ENCODE measurements at places on chromosomes 6 and 20.

DNA sequence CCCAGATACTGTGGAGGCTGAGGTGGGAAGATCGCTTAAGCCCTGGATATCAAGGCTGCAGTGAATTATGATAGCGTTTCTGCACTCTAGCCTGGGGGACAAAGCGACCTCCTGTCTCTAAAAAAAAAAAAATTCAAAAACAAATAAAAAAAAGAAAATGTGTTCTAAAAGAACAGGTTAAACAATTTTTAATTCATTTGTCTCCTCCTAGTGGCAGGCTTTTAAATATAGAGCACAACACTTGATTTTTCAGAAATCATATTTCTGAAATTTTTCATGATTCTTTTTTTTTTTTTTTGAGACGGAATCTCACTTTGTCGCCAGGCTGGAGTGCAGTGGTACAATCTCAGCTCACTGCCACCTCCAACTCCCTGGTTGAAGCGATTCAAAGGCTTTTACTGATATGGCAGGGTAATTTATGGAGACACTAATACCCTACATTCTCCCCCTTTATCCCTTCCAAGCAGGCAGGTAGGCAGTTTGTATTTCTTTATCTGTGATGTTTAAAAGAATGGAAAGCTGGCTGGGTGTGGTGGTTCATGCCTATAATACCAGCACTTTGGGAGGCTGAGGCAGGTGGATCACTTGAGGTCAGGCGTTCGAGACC lies 8.7 kb upstream of the GTF3C6 start:
- peak; percentile 41 for DNase-seq

- no peak for DNase-seq
These were observed 62.5 kb downstream of the METTL24 start for GRCh38 chr6:110295451-110296165.

- DNase-seq = no peak
These were observed 61.4 kb downstream of the SCAND1 start for GRCh38 chr20:35892871-35893270.

- no peak for DNase-seq
These were observed 59.3 kb downstream of the BCKDHB start for GRCh38 chr6:80165819-80166218.

- no peak for DNase-seq
These were observed 679.7 kb upstream of the EPHA7 start for GRCh38 chr6:94099072-94099471.

DNA sequence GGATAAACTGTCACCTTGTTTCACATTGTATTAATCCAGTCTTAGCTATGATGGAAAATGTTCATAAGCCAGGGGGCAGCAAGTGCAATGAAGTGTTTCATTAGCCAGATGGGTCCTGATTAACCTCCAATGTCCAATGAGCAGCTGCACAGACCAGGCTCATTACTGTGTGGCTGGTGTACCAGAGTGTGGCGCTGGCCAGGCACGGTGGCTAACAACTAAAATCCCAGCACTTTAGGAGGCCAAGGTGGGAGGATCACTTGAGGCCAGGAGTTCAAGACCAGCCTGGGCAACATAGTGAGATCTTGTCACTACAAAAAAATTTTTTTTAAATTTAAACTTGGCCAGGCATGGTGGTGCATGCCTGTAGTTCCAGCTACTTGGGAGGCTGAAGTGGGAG lies 201.7 kb upstream of the FOXQ1 start:
- DNase-seq = no peak

GRCh38 chr6:14337152-14337551 lies 219.6 kb downstream of the CD83 start:
- DNase-seq = peak; percentile 51

GRCh38 chr6:4459032-4459431 lies 317.2 kb upstream of the CDYL start:
- peak; percentile 86 for DNase-seq

- DNase-seq = peak; percentile 58
These were observed 35.9 kb upstream of the FAM50B start for GRCh38 chr6:3813150-3813780.

DNA sequence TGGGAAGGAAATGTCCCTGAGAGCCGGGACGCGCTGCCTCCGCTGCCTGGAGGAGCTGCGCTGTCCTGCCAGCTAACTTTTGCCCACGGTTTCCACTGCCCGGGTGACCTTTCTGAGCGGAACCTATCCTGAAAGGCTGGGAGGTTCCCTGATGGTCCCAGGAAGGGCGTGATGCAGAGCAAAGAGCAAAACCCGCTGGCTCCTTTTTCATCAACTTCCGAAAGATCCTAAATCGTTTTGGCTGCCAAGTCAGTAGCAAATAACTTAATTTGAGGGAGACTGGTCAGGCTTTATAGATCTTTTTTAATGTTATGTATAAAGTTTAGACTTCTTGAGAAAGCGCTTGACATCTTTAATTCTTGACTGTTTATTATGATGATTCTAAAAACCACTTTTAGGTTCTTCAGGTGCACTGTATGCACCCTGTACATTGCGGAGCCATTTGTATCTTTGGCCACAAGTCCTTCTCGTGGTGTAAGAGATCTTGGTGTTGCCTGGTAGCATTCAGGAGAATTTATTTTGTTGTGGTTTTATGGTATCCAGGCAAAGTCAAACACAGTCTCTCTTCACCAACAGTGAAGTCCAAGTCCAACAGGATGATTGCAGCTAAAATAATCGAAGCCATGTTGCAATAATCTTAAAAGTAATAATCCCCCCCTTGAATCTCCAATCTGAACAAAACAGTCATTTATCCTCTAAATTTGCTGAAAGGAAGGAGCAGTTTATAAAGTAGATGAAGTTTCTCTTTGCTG lies at the start of gene SYNE1:
Gene SYNE1 (minus strand): TSS at position 67 of the 752 bp plus-strand sequence. CDS start 9,031 bp downstream, outside the sequence.
- no peak for DNase-seq

DNA sequence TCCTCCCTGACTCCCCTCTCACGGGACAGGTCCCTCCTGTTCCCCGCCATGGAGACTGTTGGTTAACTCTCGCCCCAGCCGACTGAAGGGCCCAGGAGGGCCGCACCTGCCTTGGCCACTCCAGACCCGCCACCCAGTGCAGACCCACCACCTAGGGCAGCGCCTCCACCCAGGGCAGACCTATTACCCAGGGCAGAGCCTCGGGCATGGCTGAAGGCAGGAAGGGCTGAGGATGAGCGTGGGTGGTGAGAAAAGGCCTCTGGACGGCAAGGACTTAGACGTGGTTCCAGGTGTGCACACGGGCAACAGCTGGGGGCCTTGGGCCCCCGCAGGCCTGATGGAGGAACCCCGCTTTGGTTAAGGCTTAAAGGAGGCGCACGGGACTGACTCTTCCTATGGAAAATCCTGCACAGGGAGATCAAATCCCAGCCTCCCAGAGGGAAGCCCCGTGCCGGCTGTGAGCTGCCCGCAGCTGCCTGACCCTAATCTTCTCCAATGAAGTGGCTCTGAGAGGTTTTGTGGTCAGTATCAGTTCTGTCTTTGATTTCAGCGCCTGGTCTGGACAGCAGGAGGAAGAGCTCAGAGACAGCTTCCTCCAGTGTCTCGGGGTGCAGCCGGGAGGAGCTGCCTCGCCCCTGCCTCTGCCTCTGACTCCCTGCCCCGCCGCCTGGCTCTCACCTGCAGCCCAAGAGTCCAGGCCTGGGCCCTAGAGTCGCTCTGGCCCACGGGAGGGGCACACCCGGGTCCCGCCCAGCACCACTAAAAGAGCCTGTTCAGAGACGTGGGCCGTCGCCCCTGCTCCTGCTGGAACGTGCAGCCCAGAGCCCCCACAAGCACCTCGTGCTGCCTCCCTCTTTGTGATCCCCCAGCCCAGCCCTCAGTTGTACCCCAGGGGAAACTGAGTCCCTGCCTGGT lies 12.1 kb upstream of the CHRNA4 start:
- DNase-seq = no peak

DNA sequence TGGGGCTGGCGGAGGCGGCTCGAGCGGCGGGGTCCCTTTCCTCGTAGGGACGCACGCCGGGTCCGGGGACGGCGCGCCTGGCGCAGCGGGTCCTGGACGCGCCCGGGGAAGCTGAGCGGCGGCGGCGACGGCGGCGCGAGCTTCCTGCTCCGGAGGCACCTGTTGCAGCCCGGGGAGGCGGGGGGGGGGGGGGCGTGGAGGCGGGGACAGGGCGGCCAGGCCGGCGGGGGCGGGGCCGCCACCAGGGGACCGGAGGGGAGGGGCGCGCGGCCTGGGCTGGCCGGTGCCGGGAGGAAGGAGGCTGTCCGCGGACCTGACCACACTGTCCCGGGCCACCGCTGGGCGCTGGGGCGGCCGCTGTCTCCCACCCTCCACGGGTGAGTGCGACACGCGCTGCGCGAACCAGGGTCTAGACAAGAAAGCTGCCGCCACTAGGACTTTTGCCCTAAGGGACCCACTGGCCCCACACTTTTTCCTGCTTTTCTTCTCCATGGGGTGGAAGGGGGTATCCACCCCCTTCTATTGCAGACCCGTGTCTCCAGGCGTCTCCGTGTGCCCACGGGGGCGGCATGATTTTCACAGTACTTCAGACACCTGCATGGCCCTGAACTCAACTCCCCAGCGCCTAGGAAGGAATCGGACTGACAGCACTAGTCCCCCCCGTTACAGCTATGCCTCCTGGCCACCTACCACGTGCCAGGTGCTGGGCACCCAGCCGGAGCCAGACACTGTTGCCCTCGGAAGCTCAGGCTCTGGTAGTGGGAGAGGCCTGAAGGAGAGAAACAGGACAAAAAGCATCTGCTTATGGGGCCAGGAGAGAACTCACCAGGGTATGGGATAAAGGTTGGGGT lies at the start of gene NFATC2:
Gene NFATC2 (minus strand): TSS at position 149 of the 851 bp plus-strand sequence. CDS start 220 bp downstream, outside the sequence.
- no peak for DNase-seq

DNA sequence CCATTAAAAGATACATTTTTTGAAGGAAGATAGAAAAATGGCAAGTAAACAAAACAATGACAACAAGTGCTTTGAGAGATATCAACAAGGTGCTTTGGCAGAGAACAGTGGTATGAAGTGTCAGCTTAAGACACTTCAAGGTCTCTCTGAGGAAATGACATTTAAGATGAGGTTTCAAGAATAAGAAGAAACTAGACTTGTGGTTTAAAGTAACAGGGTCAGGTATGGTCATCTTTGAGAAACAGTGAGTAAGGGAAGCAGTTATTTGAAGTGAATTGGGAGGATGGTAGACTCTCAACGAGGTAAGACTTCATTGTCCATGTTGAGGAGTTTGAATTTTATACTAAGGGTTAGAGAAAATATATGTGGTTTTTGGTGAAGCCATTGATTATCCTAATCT lies 77.8 kb downstream of the SYCP2L start:
- DNase-seq = no peak

DNA sequence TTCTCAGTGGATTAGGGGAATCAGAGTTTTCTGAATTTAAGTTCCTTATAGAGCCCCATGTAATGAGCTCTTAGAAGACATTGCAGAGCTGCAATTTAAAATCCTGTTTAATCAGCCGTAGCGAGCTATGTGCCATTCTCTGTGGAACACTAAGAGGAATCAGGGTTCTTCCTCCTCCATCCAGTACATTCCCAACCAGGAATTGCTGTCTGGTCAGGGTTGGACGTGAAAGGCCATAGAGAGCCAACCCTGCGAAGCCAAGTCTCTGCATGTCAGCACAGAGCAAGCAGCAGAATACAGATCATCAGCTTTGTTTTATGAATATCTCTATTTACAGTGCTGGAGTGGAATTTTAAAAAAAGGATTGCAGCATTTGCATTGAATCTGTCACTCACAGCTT lies 366.0 kb downstream of the LAMA2 start:
- DNase-seq = no peak

- no peak for DNase-seq
These were observed 607.5 kb downstream of the HDGFL1 start for GRCh38 chr6:23176883-23177282.

- DNase-seq = no peak
These were observed 47.0 kb downstream of the TFEB start for GRCh38 chr6:41688256-41688965.

- peak; percentile 66 for DNase-seq
These were observed 78.0 kb downstream of the FGD2 start for GRCh38 chr6:37083243-37084138.

- DNase-seq = no peak
These were observed 11.5 kb upstream of the SCP2D1 start for GRCh38 chr20:18802012-18802634.

GRCh38 chr20:6122873-6123648 lies at the start of gene FERMT1:
Gene FERMT1 (minus strand): TSS chr20:6123030. CDS start chr20:6119554, 3,476 bp downstream.
- DNase-seq = peak; percentile 46

DNA sequence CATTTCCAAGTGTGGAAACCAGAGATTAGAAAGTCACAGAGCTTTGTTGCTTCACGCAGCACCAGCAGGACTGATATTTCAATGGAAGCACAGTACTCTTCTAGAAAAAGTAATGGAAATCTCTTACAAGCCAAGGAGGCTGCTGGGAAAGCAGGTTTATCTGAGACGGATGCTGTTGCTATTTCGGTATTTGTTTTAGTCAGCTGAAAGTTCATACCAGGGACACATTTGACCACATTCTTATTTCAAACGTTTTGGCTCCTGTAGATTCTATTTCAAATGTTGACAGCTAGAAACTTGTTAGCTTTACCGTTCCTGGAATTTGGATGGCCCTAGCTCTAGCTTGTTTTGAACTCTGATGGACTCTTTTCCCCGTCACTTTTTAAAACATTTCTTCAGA lies 3.7 kb upstream of the TMEM242 start:
- DNase-seq = no peak

- no peak for DNase-seq
These were observed 27.2 kb downstream of the DUSP22 start for GRCh38 chr6:319177-320131.

GRCh38 chr6:155328539-155329459 lies 14.5 kb upstream of the TFB1M start:
- no peak for DNase-seq

GRCh38 chr6:110495949-110496348 lies 19.5 kb upstream of the SLC22A16 start:
- no peak for DNase-seq

- peak; percentile 79 for DNase-seq
These were observed 222.6 kb upstream of the TAB2 start for GRCh38 chr6:149094934-149095351.

DNA sequence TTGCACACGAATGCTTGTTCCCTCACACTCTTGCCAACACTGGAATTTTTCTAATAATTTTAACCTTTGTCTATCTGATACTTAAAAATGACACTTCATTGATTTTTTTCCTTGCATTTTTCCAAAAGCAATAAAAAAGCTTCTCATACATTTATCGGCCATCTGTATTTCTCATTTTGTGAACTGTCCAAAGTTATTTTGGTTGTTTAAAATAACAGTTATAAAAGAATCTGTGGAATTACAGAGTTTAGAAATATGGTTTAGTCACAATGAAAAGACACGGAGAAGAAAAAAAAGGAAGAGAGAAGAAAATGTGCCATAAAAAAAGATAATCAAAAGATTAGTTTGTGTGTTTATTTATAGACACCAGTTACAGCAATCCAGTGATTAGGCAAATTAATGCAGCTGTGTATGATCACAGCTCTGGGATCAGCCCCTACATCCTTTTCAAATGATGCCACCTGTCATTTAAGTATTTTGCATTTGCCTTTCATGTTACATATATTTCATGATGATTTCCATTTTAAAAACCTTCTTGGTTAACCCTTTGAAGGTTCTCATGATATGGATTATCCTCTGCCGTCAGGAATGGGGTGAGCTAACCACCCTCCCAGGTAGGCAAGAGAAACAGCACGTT lies 171.7 kb downstream of the BACH2 start:
- peak; percentile 15 for DNase-seq

DNA sequence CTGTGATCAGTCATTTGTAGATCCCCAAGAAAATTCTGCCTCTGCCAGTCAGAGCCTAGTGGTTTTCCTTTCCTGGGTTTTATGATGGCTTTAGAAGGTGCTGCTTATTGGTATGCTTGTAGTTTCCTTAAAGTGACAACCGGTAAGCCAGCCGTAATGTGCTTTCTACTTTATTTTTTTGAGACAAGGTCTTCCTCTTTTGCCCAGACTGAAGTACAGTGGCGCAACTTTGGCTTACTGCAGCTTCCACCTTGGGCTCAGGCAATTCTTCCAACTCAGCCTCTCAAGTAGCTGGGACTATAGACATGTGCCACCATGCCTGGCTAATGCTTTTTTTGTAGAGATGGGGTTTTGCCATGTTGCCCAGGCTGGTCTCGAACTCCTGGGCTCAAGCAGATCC lies 23.5 kb downstream of the MCM8 start:
- DNase-seq = no peak

All from fibroblast of upper back skin (primary cell).